Stimulated activated CD8-positive, alpha-beta memory T cell treated with anti-CD3 and anti-CD28 coated beads, Interleukin-7, amount 100 ng/mL, for 48 hours (primary cell): ENCODE measurements at places on chromosomes 11 and 22.

DNA sequence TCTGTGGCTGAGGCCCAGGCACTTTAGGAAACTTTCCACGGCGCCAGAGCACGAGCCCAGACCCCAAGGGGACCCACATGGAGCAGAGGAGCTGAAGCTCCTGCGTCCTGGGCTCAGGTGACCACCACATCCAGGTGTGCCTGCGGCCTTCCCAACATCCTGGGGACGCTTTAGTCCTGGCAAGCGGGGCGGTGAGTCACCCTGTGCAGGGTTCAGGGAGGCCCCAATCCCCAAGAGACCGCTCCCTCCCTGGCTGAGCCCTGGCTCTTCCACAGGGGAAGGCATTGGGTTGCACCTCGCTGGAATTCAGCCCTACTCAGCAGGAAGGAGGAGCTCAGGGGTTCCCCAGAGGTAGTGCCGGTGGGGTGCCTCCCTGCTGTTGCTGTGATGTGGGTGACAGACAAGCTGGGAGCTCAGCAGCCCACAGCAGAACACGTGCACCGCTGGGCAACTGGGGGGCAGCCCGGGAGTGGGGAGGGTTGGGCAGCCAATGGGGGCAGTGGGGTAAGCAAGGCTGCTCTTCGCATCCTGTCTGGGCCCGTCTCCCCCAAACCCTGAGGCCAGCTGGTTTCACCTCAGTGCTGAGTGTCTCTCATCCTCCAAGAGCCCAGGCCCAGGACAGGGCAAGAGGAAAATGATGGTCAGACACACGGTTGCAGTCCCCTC lies 802.8 kb downstream of the BRD1 start:
- DNase-seq: no peak

DNA sequence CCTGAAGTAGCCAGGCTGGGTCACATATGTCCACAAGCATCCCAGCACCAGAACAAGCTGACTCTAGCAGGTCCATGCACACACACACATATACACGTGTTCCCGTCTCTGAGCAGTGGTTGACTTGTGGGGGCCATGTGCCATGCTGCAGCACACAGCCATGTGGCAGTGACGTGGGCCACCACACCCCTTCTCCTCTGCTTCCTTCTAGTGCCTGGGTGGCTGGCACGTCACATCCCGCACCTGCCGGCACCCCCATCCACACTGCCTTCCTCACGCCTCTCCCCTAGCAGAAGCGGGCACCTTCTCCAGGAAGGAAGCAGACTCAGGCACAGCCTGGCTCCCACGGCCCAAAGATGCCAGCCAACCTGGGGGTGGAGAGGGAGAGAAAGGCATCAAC lies 9.5 kb downstream of the SYT7 start:
- no peak for DNase-seq

DNA sequence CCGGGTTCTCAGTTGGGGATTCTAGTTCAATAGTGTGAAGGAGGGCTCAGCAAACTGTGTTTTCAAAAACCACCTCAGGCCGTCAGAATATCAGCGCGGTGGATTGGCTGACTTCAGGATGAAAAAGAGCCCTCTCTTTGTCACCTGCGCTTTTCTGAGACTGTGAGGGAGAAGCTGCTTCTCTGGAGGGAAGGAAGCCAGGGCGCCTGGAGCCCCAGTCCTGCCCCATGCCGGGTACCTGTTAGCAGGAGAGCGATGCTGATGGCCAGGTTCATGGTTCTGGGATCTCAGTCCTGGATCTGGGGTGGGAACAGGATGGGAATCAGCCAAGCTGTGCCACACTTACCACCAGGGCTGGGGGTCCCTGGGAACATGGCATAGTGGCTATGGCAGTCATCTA lies 2.3 kb downstream of the THY1 start:
- no peak for DNase-seq

- DNase-seq: no peak
These were observed 7.3 kb downstream of the C11orf97 start for GRCh38 chr11:94519478-94520084.

- DNase-seq: peak; percentile 73
These were observed at the start of gene CCDC88B for GRCh38 chr11:64339754-64340408. CCDC88B (plus strand) TSS chr11:64340204; CDS start chr11:64340267, 63 bp downstream.

DNA sequence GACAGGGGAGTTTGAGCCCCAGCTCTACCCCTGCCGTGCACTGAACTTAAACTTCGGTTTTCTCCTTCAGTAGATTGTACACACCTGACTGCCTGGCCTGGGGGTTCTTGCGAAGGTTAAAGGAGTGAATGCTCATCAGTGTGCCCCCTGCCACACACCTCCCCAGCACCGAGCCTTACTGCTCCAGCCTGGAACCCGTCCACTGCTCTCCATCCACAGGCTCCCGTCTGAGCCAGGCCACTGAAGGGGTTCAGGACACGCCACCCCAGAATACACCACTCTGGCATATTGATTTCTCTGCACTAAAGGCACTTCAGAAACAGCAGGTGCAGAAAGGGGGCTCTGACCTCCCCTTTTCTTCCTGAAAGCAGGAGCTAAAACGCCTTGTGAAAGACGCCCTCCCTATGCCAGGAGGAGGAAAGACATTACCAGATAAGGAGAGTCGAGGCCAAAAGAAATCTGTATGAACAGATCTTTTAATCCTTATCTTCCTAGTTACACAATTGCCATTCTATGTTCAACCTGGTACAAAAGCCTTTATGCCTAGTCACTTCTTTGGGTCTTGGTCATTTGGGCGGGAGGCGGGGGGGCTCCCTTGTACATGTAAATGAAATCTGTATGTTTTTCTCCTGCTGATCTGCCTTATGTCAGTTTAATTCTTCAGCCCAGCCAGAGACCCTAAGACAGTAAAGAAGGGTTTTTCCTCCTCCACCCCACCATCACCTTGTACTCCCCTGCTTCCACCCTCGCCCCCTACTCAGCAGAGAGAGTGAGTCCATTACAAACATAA lies 1.9 kb upstream of the SSTR3 start:
- no peak for DNase-seq

GRCh38 chr11:128361451-128362020 lies 225.8 kb downstream of the ETS1 start:
- no peak for DNase-seq

DNA sequence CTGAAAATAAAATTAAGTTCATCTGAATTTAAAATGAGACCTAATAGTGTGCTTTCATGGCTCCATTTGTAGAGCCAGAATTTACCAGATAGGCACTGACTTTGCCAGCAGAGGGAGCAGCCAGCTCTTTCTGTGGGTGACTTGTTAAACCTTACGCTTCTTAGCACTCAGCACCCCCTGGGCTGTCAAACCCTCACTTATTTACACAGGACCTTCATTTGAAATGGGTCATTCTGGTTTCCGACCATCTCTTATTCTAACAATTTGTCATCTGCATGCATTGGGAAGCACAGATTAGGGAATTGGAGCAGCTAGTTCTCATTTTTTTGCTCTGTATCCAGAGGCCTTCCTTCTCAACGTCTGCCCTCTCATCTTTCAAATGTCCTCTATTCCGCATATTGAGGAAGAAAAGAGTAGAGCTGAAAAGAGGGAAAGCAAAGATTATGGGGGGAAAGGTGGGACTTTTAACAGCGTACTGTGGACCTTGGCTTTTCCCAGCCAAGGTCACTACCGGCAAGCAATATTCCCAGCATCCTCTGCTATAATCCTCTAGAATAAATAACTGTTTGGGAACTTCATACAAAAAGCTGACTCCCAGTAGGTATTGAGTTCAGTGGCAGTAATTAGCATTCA lies 3.1 kb downstream of the ASRGL1 start:
- DNase-seq: peak; percentile 10

GRCh38 chr11:119316729-119317591 lies at the start of gene MCAM:
MCAM (minus strand) TSS chr11:119317130; CDS start chr11:119317101, 29 bp downstream.
- DNase-seq: no peak

GRCh38 chr22:30733181-30733631 lies 38.5 kb downstream of the OSBP2 start:
- no peak for DNase-seq

DNA sequence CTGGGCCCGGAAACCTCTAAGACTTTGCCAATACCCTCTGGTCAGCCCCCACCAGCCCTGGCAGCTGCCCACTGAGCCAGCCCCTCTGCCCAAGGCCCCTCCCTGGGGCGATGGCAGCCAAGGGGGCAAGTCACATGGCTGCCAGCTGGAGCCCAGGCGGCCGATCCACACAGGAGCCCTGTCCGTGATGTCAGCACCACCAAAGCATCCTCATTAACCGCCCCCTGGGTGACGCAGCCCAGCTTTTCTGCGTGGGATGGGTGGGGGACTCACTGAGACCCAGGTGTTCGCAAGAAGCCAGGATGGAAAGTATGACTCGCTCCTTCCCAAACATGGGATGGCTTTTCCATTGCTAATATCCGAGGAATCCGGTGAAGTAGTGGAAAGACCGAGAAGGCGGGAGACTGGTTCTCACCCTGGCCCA lies 46.6 kb upstream of the WNT7B start:
- DNase-seq: no peak

GRCh38 chr11:41872870-41873269 lies 413.4 kb upstream of the LRRC4C start:
- DNase-seq: no peak

DNA sequence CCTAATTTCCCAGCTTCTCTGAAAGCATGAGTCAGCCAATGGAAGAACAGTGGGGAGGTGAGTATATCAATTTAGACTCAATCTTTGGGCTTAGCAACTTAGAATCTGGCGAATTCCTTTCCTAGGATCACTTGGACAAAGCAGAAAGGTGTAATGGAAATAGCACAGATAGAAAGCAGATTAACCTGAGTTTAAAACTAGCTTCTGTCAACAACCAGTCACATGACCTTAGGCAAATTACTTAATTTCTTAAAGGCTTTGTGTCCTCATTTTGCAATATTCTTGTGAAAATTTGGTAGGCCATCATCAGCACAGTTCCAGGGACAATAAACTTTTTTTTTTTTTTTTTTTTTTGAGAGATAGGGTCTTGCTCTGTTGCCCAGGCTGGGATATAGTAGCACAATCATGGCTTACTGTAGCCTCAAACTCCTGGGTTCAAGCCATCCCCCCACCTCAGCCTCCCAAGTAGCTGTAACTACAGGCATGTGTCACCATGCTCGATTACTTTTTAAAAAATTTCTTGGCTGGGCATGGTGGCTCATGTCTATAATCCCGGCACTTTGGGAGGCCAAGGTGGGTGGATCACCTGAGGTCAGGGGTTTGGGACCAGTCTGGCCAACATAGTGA lies 40.8 kb upstream of the PCF11 start:
- DNase-seq: no peak
